ENCODE measurements at places on chromosomes 5 and 9.

- no peak for DNase-seq
Measured at GRCh38 chr5:179488491-179488890, 61.9 kb upstream of the RUFY1 start.

GRCh38 chr9:35598866-35599590, 6.0 kb upstream of the TESK1 start:
- no peak for DNase-seq

DNA sequence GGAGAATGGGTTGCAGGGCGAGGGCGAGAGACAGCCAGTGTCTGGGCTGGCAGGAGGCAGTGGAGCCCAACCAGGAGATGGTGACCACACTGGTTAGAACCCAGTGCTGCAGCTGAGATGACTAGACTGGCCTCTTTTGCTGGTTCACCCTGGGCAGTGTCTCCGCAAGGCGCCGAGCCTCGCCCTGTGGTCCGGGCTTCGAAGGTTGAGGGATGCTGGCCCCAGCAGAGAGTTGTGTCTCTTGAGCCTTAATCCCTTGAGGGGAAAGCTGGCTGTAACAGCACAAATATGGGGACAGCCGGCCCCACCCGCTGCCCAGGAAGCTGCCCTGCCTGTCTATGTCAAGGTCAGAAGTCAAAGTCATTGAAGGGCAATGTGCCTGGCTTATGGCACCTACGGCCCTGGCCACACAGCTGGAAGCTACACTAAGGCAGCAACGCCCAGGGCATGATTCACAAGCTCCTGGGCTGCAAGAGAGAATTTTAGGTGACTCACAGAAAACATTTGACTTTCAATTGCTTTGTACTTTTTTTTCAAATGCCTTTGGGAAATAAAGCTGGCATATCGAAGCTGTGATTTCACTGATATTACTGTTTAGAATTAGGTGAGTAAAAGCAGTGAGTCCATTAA, 33.3 kb downstream of the NKX2-5 start:
- no peak for DNase-seq

DNA sequence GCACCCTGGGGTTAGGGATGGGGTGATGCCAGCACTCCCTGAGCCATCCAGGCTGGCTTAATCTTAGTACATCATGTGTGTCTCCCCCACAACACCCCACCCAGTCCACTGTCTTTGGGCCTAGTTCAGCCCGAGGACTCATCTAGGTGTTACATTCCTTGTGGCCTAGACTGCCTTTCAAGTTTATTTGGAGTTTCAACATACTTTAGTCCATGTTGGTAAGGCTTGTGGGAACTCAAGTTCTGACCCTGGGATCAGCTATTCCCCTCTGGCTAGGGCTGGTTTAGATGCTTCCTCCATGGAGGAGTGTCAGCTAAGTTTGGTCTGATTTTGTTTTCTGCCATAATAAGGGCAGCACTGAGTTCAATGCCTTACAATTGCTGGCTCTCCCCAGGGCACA, 302.4 kb downstream of the SMARCA2 start:
- DNase-seq = no peak
